ENCODE measurements at places on chromosomes 12 and 14.

DNA sequence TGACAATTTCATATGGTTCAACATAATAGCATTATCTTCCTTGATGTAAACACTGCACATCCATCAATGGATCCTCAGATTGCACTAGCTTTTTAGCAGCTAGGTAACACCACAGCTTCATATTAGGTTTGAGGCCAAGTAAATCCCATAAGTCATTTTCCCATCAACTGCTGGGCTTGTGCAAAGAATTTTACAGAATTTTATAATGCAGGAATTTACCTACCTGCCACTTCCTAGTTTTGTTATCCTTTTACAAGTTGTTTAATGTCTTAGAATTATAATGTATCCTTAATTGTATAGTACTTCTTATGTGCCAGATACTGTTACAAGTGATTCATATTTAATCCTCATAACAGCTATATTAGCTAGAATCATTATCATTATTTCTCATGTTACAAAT lies 36.4 kb downstream of the CPNE8 start:
- no peak for DNase-seq

DNA sequence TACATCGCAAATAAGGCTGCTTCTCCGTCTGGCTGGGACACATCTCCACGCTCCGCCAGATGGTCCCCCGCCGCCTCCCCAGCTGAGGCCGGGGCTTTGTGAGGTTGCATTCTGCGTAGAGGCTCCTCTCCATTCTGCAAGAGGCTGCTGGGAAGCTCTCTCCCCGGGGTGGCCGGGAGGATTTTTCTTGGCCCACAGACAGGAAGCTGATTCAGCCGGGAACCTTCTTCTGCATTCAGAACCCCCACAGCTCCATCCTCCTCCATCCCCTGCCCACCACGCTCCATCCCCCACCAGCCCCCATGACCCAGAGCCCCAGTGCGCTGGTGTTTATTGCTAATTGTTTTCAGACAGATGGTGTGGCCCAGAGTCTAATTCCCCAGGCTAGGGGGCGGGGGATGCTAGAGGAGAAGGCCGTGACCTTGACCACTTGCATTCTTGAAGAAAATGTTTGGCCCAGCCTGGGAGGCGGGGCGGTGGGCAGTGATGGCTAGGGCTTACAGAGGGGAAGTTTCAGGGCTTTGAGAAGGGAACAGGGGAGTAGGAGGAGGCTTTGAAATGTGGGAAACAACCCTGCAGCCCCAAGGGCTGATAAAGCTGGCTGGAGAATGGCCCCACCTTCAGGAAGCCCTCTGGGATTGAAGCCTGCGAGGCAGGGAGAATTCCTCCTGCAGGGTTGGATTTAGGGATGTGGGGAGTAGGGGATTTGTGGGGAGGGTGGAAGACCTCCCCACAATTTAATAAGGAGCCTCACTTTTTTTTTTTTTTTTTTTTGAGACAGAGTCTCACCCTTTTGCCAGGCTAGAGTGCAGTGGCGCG lies 88.5 kb upstream of the NCOR2 start:
- DNase-seq, result no peak

DNA sequence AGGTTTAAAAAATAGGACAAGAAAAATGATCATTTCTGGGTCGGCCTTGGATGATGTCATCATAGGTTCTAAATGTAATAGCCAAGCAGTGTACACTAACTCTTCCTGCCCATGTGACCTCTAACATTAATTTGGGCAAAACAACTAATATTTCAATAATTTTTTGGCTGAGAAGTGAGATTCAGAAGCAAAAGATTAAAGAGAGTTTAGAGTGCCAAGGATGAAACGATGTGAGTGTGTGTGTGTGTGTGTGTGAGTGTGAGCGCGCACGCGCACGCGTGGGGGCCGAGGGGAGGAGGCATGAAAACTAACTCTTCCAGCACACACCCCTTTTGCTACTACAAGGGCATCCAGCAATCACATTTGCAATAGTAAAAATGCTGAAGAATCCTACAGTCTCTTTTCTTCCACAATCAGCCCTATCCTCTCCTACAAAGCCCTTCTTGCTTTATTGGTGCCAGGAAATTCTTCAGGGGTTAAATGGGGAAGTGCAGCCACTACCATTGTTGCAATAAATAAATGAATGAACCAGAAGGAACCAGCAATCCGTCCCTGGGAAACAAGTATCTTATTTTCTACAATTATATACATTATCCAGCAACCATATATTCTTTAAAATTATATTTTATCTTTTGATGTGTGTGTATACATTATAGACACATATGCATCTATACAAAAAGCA lies 52.9 kb downstream of the PEBP1 start:
- no peak for DNase-seq

GRCh38 chr12:92382383-92382878 lies 236.8 kb upstream of the BTG1 start:
- DNase-seq, result no peak

DNA sequence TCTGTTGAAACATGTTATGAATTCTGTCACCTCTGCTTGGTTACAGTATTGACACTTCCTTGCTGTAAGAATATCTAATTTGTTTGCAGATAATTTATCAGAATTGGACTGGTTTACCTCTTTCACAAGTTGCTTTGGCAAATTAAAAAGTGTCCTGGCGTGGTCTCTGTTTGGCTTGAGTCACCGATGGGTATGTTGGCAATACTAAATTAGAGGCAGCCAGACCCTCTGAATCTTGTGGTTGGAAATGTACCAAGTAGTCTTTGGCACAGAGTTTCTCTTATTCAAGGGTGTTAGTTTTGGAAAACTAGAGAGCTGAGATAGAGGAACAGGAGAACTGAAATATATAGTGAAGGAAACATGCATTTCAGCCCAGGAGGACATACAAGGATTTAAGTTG lies 521.1 kb upstream of the MGAT4C start:
- no peak for DNase-seq

DNA sequence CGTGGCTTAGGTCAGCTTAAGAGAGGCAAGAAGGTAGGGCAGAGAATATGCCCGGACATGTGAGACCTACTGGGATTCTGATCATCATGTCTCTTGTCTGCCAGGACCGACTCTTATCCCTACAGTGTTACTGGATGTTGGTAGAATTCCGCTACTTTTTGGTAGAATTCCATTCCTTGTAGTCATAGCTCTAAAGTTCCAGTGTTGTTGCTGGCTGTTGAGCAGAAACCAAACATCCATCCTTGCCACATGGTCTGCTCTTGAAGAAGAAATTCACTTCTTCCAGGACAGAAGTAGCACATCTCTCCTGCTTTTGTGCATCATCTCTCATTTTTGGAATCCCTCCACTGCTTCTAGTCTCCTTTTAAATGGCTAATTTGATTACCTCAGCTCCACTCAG lies 453.7 kb downstream of the RPL10L start:
- DNase-seq, result no peak

DNA sequence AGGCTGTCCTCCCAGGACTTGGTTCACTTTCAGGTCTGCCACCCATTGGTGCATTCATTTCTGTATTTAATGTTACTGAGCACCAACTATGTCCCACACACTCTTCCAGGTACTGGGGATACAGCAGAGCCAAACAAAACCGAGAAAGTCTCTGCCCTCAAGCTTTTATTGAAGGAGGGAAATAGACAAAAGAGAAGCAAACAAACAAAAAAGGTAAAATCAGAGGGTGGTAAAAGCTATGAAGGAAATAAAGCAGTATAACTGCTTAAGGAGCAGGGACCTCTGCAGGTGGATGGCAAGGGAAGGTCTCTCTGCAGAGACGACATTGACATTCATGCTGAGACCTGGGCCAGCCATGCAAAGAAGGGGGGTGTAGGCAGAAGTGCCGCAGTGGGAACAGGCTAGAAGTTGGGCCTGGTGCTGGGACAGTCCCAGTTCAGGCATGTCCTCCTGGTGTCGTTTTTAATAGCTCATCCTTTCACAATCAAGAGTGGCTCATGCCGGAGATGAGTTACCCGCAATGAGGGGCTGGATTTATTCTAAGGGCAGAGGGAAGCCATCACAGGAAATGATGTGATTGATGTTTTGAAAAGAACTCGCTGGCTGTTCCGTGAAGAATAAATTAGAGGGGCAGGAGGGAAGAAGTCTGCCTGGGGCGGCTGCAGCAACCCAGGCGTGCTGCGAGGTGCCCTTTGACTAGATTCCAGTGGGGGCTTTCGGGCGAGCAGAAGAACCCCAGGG lies 72.8 kb downstream of the IRF2BPL start:
- no peak for DNase-seq

- DNase-seq, result no peak
Observed at GRCh38 chr12:47751561-47751960, 7.1 kb downstream of the RAPGEF3 start.

All from stimulated activated CD8-positive, alpha-beta memory T cell treated with anti-CD3 and anti-CD28 coated beads, Interleukin-4, amount 100 ng/mL, for 1 hour (primary cell).